ENCODE measurements at places on chromosomes 7 and 10.

DNA sequence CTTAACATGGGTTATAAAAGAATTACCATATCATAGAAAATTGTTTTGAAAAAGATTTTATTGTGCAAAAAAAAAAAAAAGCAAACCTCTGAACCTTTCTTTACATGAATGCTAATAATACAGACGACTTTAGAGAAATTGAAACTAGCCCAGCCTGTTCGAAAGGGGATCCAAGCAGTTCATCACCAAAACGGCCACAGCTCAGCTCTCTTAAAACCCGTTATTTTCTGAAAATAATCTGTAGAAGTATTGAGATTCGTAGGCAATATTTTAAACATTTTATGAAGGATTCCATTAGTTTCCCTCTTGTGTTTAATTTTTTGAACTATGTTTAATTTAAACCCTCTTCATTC is 9.9 kb upstream of the GSAP start:
- no peak for DNase-seq

DNA sequence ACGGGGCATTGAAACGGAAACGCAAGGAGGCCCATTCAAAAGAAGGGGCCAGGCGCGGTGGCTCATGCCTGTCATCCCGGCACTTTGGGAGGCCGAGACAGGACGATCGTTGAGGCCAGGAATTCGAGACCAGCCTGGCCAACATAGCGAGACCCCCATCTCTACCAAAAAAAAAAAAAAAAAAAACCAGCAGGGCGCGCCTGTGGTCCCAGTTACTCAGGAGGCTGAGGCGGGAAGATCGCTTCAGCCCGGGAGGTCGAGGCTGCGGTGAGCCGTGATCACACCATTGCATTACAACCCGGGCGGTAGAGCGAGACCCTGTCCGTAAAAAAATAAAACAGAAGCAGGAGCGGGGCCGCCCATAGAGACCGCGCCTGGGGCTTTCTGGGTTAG is 396 bp downstream of the PSMG3 start:
- DNase-seq = no peak

- DNase-seq = no peak
Measured at GRCh38 chr10:80829562-80829961, 291.9 kb downstream of the SH2D4B start.

DNA sequence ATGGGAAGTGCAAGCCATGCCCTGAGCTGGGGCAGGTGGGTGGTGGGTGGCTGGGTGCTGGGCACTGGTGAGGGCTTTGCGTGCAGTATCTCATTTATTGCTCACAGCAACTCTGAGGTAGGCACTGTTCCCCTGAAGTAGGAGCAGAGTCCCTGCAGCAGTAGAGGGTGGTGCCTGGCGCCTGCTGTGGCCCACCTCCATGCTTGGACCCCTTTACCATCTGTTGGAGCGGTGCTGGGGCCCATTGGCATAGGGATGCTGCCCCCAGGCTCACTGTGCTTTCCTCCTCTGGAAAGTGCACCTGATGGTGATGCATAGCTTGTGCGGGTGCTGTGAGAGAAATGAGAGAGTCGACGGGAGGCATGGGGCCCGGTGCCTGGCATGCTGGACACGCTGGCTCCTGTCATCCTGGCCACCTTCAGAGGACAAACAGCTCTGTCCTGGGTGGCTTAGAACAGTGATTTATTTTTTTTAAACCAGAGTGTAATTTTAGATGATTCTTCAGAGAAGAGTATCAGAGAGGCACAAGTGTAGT is 10.4 kb downstream of the SFRP5 start:
- DNase-seq = no peak

DNA sequence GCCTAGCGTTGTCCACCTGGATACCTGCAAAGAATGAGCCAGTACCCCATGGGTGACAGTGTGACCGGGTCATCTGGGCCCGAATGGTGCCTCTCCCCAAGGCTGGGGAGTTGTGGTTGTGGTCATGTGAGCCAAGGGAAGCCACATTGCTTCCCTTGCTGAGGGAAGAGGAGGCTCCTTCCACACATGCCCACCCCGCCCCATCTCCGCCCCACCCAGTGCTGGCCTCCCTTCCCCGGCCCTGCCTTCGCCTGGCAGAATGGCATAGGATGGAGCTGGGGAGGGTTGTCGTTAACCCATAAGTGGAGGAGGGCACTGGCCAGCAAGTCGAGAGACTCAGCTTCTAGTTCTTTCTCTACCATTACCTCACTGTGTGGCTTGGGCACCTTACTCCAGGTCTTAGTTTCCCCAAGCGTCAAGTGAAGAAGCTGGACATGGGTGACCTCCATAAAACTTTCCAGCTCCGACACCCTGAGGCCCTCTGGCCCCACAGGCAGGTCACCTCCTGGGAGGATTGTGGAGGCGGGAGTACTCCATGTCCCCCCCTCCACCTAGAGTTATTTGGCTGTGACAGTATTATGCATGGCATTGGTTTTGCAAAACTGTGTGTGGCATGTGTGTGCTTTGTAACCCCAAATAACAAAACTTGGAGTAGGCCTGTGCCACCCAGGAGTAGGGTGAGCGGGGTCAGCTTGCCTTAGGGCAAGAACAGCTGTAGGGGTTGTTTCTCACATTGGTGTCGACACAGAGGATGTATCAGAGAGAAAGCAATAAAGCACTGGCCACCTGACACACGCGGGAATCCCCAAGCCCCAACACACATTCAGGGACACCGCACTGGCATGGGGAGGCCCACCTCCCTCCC is 90.5 kb upstream of the MACROH2A2 start:
- no peak for DNase-seq

GRCh38 chr7:109235316-109235715 is 665.6 kb downstream of the DNAJB9 start:
- DNase-seq = no peak

GRCh38 chr7:2046581-2047565 is 185.9 kb downstream of the MAD1L1 start:
- no peak for DNase-seq

GRCh38 chr10:132251928-132252327 is 55.8 kb downstream of the STK32C start:
- no peak for DNase-seq

DNA sequence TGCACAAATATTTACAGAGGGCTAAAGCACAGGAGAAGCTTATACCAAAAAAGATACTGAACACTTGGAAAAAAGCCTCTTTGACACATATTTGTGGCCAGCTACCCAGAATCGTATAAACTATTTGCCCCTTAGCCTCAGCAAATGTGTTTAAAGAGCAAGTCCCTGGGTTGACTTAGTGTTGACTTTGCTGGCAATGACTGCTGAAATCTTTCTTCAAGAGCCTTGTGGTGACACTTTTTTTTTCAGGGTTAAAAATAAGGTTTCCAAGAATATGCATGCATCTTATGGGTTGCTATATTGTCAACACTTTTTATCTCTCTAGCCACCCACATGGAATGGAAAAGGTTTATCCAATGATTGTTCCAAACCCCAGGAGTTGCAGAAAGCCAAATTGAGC is 14.9 kb upstream of the PLEKHS1 start:
- DNase-seq = no peak

DNA sequence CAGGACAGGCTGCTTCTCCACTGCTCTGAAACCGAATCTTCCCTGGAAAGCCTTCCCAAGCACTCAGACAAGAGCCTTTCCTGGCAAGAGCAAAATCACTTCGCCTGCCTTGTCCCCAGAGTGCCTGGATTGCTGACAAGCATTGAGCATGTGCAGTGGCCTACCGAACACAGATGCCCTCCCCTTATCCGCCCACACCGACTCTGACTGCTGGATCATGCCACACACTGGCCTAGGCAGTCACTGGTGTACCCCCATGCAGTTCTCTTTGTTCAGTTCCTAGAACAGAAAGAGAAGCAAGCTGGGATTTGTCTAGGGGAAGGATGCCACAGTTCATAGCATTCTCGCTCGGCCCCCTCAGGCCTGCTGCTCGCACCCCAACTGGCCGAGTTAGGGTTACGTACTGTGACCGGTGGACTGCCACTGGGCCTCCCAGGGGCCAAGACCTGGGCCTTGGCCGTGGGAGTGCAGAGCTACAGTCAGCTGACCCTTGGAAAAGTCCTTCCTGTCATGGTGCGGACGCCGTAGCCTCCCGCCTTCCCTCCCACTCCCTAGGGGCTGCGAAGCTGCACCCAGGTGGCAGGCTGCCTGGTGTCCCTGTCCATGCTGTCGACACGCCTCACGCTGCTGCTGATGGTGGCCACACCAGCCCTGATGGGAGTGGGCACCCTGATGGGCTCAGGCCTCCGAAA is 6.9 kb downstream of the ABCB8 start:
- no peak for DNase-seq

DNA sequence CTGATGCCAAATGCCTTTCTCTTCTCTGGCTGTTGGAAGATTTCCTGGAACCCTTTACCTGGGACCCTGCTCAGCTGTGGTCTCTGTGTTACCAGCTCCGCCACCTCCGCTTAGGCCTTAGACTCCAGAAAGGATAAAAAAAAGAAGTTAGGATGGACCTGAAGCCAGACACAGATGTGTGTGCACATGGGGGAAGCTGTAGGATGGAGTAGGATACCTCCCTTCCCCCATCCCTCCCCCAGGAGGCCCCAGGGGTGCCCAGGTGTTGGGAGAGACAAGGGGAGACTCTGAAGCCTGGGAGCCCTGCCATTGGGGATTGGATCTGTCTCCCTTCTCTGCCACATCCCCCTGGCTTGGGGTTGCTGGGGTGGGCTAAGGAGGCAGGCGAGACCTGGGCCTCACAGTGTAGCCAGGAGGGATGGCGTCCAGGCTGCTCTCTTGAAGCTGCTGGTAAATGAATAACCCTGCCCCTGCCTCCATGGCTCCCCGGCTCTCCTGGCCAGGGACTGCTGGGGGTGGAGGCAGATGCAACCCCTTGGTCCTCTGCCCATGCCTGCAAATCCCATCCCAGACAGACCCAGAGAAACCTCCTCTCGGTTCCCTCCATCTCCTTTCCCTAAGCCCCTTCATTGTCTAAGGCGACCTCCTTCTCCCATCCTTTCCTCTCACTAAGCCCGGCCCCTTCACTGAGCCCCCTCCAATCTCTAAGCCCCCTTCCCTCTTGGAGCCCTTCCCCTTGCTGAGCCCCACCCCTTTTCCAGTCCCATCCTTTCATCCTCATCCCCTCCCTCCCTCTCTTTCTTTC is 8.0 kb downstream of the CLDN3 start:
- no peak for DNase-seq

- DNase-seq = no peak
Measured at GRCh38 chr7:121038717-121039509, 50.4 kb downstream of the CPED1 start.

GRCh38 chr10:89591111-89591795 is 53.8 kb downstream of the PANK1 start:
- DNase-seq = no peak

- no peak for DNase-seq
Measured at GRCh38 chr7:151454305-151454704, 14.4 kb upstream of the CRYGN start.

DNA sequence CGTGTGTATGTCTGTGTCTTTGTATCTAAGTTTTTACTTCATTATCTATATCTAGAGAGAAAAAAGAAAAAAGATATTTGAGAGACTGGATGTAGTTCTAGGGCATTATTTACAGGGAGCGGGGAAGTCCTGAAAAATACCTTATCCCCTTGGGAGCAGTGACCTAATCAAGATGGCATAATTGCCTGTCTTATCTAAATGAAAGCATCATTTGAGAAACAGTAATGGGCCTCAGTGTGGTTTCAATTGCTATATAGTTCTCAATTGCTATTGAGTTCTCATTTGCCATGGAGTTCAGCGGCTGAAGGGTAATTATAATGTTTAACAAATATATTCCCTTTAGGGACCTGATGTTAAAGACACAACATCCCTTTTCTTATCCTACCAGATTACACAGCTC is 216.5 kb downstream of the PLXNA4 start:
- no peak for DNase-seq

GRCh38 chr10:119524720-119525070 is 17.8 kb downstream of the RGS10 start:
- DNase-seq = no peak

GRCh38 chr10:79396520-79396919 is 48.9 kb downstream of the ZCCHC24 start:
- DNase-seq = no peak

DNA sequence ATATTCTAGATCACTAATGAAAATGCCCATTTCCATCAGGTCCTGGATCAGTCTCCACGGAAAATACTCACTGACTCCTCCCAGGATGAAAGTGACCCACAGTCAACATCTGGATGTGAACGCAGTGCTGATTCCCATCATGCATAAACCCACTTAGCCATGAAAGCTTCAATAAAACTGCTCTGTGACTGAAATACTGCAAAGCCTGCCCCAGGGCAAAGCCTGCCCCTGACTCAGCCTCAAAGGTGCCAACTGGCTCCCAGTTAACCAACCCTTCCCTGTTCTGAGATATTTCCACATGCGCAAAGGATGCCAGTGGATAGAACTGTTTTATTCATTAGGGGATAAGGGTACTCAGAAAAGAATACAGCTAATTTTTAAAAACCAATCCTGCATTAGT is 24.0 kb downstream of the OSBPL3 start:
- no peak for DNase-seq

GRCh38 chr7:2956526-2957368 is 86.9 kb downstream of the CARD11 start:
- no peak for DNase-seq

DNA sequence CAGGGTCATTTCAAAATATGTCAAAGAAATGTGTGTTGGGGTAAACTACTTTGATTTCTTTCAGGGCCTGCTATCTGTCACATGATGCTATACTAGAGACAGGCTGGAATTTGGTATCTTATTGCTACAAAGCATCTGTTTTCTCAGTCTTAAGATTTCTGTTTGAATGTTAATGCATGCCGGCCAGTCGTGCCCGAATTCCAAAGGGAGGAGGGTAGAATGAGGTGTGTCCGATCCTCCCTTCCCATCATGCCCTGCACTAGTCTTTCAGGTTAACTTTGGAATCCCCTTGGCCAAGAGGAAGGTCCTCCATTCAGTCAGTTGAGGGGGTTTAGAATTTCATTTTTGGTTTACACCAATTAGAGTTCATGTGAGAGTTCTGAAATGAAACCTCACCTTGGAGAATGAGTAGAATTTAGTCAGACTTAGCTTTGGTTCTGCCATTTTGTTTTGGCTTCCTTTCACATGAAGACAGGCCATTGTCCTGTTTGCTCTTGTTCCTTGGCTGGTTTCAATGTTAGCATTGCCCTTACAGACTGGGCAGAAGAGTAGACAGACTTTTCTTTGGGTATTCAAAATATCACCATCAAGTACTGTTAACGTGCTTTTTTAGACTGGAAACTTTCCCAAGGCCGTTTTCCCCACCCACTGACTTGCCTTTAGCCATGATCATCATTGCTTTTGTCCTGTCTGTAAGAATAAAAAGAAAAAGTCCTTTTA is 95.8 kb downstream of the CAMK1D start:
- no peak for DNase-seq

GRCh38 chr10:69337296-69338132 is 59.2 kb downstream of the HK1 start:
- no peak for DNase-seq

- no peak for DNase-seq
Measured at GRCh38 chr10:17049195-17049594, 80.4 kb downstream of the CUBN start.

- no peak for DNase-seq
Measured at GRCh38 chr7:46286356-46286755, 365.3 kb upstream of the IGFBP3 start.

Measured in CD4-positive, CD25-positive, alpha-beta regulatory T cell (primary cell).